ENCODE measurements at places on chromosomes 2 and 18. TPM values are rescaled to one million over a fixed set of nuclear protein-coding genes. Genes with fewer than 3 reads are reported as not detected.

The GREB1 gene
- 0.78 TPM for total RNA-seq

The ACADL gene
- not detected for total RNA-seq

The DNAJC5G gene
- not detected for total RNA-seq

The PPP4R3B gene
- total RNA-seq, result 53.2 TPM

The NEUROD1 gene
- total RNA-seq, result not detected

The ALPP gene
- total RNA-seq, result not detected

The PDCL3 gene
- total RNA-seq, result 22.4 TPM

The POTEI gene
- total RNA-seq, result not detected

The SP140 gene
- 0.12 TPM for total RNA-seq

The INHA gene
- 0.12 TPM for total RNA-seq

The TCF23 gene
- not detected for total RNA-seq

The ST6GAL2 gene
- 28.6 TPM for total RNA-seq

The HOXD8 gene
- total RNA-seq, result 11.7 TPM

The C1QL2 gene
- not detected for total RNA-seq

The EGR4 gene
- not detected for total RNA-seq

The PLCD4 gene
- 8.5 TPM for total RNA-seq

The REG3G gene
- not detected for total RNA-seq

The L3MBTL4 gene
- total RNA-seq, result under 0.01 TPM

The TDRD15 gene
- not detected for total RNA-seq

The EN1 gene
- total RNA-seq, result not detected

The TSPYL6 gene
- not detected for total RNA-seq

The HDAC4 gene
- total RNA-seq, result 4.6 TPM

The TWIST2 gene
- total RNA-seq, result 94.9 TPM

The SERPINB12 gene
- total RNA-seq, result not detected

The FABP1 gene
- not detected for total RNA-seq

The TXNDC2 gene
- total RNA-seq, result 0.10 TPM

The RHOB gene
- total RNA-seq, result 33.5 TPM

The TUBA3D gene
- not detected for total RNA-seq

The CD302 gene
- 22.5 TPM for total RNA-seq

The RNF125 gene
- total RNA-seq, result 1.6 TPM

The UPP2 gene
- total RNA-seq, result not detected

The APLF gene
- 4.4 TPM for total RNA-seq

The SLC11A1 gene
- 0.10 TPM for total RNA-seq

The EVX2 gene
- not detected for total RNA-seq

The EPC2 gene
- 15.8 TPM for total RNA-seq
